ENCODE measurements at places on chromosomes 1 and 21.

DNA sequence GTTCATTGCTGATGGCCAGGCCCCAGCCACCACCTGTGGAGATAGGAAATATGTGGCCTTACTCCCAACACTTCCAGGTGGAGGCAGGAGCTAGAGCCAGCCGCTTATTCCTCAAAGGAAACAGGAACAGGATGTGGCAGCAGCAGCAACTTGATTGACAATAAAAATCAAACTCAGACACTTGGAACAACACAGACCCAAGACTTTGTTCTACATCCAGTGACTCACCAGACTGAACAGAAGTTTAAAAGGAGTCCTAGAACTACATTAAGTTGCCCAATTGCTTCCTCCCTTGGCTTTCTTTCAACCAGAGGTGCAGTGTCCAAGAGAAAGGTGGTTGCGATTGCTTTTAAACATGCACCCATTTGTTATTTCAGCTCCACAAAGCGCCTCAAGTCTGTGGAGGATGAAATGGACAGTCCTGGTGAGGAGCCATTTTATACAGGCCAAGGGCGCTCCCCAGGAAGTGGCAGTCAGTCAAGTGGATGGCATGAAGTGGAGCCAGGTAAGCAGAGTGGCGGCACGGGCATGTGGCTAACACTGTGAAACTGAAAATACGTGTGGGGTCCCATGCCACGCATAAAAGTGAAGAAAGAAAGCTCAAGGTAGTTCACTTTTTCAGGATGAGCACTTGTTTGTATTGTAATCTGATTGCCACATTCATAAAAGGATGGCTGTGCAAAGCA is 276.6 kb downstream of the NFIA start:
- no peak for DNase-seq

GRCh38 chr1:24795236-24795635 is 50.0 kb downstream of the CLIC4 start:
- no peak for DNase-seq

DNA sequence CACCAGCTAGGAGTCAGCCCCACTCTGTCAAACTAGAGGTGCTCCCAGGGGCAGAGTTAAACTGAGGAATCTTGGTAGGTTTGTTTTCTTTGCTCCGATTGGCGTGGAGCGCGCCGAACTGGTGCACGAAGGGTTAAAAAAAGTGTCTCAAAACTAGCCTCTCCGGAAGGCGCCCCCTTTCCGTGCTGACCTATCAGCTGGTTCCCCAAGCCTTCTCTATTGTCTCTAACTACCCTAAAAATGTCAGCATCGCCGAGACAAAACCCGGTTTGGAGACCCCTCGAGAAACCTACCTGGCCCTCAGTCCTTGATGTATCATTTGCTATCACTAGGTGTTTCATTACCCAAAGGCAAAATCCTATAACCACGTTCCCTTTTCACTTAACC is 2.2 kb downstream of the TGFB2 start:
- DNase-seq, result no peak

DNA sequence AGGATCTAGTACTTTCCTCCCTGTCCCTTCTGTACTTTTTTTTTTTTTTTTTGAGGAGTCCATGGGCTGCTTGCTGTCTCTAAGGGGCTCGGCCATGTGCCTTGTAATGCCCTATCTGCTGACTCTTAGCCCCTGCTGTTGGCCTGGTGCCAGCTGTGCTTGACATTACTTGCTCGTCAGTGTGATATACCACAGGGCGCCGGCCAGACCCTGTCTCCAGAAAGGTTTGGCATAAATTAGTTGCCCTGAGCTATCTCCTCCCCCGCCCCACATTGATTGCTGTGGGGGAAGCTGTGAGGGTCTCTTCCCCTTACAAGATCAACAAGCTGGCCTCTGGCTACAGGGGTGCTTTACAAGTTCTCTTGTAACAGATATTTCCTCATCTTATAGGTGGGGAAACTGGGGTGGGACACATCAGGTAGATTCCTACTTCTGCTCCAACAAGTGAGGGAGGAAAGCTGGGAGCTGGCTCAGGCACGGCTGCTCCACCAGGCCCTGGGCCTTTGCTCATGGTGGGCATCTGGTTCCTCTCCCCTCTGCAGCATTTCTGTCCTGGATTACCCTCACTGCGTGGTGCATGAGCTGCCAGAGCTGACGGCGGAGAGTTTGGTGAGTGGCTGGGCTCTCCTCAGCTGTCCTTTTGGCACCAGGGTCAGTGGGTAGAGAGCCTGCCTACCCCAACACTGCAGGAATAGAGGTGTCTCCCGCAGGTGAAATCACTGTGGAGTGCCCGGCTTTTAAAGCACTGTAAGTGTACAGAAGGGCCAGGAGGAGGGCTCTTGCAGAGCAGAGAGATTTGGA is 15.6 kb downstream of the STRIP1 start:
- no peak for DNase-seq
